ENCODE measurements at places on chromosomes 3 and 15.

GRCh38 chr15:100114100-100114499 is 227.7 kb downstream of the ADAMTS17 start:
- no peak for DNase-seq

GRCh38 chr3:36681867-36682266 is 82.5 kb downstream of the DCLK3 start:
- no peak for DNase-seq

- no peak for DNase-seq
These were observed 76.6 kb upstream of the ONECUT1 start for GRCh38 chr15:52866698-52867097.

GRCh38 chr3:197064771-197065170 is 35.2 kb upstream of the MELTF start:
- no peak for DNase-seq

DNA sequence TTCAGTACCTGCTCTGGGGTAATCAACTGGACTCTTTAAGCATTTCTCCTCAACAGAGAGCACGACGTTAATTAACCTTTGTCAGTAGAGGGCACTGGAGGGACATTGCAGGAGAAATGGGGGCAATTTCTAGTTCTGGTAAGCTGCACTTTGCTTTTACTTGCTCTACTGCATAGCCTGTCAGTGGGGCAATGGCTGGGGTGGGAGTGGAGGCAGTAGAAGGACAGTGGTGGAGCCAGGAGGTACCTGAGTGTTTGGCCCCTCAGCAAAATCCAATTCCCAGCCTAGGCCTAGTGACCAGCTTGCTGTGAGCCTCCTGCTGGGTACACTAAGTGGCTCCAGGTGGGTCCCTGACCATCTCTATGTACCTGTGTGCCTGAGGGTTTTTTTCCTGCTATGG is 18.3 kb upstream of the MED12L start:
- DNase-seq = no peak

- no peak for DNase-seq
These were observed 4.2 kb downstream of the FURIN start for GRCh38 chr15:90872486-90873184.

DNA sequence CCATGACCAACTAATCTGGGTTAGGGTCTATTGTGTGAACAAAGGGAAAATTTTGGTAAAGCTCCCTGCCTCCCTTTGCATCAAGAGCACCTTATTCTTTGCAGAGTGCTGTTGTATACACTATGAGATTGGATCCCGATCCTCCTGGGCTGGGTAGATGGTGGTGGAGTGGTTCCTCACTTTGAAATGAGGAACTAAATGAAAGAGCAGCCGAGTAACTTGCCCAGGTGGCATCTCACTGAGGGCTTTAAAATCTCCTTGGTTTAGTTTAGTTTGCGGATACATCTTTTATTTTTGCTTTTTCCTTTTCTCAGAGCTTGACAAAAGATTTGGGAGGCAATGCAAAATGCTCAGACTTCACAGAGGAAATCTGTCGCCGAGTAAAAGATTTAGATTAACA is 19.4 kb downstream of the IDH3A start:
- no peak for DNase-seq
